ENCODE measurements at places on chromosomes 7 and 10.
A peak's percentile ranks its signal among the peaks of the same experiment; 100 is the strongest.

DNA sequence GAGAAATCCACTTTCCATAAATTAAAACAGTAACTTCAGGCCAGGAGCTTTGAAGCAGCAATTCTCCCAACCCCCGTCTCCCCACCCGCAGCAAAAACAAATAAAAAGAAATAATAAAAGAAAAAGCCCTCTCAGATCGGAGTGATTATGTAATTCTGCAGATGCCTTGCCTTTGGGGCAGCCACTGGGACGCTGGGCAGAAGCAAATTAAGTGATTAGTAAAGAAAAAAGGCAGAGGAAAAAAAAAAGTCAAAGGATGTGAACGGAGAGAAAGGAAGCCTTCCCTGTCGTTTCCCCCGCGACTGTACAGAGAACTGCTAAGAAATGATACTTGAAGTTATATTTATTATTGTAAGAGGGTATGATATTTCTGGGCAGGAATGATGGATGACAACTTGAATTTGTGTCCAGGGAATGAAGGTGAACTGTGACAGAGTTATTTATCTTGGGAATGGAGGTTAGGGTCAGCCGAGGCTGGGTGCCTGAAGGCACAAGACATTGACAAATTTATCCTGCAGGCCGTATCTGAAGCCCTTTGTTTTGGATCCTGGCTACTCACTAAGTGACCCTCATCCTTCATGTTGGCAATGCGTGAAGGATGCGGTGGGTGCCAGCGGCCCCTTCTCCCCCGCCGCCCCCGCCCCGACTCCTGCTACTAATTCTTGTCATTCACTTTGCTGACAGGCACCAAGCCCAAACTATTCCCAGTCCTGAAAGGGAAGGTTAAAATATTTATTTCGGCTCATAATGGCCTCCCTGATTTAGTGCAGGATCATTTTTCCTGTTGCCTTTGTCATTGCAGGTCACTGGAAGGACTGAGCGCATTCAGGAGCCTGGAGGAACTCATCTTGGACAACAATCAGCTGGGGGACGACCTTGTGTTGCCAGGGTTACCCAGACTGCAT lies 604.0 kb downstream of the LRMDA start:
- DNase-seq, result peak; percentile 62

DNA sequence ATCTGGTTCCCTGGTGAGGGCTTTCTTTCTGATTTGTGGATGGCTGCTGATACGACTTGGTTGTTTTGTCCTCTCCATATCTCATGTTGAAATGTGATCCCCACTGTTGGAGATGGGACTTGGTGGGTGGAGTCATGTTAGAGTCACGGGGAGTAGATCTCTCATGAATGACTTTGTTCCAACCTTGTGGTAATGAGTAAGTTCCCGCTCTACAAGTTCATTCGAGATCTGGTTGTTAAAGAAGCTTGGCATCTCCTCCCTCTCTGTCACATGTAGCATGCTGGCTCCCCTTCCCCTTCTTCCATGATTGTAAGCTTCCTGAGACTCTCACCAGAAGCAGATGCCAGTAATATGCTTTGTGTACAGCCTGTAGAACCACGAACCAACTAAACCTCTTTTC lies 37.1 kb upstream of the NXPH1 start:
- no peak for DNase-seq

DNA sequence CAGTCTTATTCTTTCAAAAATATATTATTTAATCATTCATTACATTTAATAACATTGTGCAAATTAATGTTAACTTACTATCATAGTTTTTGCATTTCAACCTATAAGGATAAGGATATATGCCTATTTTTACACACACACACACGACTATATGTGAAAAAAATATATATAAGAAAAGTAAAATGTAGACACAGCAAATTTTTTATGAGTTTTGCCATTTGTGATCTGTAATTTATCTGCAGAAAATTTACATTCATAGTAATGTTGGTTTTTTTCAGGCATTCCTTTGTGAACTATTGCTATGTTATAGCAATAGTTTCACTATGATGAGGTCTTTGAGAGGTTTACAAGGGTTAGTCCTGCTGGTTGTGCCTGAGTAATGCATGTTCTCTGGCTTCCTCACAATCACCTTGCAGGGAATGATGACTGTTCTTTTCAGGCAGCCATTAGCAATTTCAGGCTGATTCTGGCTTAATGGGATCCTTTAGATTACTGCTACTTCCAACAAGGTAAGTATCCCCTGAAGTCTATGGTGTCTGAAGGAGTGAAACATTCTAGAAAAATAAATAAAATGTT lies 183.7 kb upstream of the CDK1 start:
- no peak for DNase-seq

GRCh38 chr7:111401516-111401915 lies 160.8 kb downstream of the IMMP2L start:
- DNase-seq, result no peak

DNA sequence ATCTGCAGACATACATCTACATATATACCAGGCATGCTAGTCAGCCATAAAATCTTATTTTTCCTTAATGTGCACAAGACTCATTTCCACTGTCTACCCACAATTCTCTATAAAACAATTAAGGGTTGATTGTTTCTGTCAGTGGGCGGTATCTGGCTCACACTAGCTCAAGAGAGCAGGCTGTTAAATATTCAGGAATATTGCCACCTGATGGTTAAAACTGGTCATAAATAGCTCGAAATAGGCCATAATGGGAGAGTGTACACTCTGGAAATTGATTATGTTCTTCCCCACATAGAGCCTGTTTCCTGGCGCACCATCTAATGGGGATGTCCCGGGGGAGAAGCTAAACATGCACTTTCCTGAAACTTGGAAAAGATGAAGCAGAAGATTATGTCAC lies 620.6 kb upstream of the ANKRD30A start:
- no peak for DNase-seq

- no peak for DNase-seq
These were observed 22.4 kb upstream of the CYTH3 start for GRCh38 chr7:6294839-6295238.

DNA sequence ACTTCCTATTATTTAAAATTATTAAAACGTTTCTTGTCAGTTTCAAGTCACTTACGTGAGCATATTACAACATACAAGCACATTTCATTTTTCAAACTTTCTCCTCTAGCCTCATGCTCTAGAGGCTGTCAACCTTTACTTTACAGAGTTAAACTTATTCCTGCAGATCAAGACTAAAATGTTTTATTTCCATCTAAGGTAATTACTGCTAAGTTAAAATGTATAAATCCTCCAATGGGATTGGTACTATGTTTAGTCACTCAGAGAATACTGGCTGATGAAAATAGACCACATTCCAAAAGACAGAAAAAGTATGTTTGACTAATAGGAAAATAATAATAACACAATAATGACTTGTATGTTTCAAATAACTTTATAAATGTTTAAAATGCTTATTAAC lies 8.4 kb upstream of the TRDMT1 start:
- DNase-seq, result no peak

DNA sequence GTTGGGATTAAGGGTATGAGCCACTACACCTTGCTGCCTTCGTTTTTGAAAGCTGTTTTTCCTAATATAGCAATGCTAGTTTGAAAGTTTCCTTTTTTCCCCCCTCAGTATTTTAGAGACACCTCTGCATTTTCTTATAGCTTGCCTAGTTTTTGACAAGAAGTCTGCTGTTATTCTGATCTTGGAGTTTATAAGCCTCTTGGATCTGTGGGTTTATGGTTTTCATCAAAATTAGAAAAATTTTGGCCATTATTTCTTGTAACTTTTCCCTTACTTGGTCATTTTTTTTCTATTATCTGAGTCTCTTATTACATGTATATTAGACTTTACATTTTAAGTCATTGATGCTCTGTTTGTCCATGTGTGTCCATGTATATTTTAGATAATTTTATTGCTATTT lies 57.2 kb downstream of the SHOC2 start:
- no peak for DNase-seq

- peak; percentile 56 for DNase-seq
These were observed 54.0 kb upstream of the NMT2 start for GRCh38 chr10:15222511-15222910.

GRCh38 chr10:8137726-8138125 lies 83.2 kb downstream of the GATA3 start:
- no peak for DNase-seq

- DNase-seq, result no peak
These were observed 151.3 kb upstream of the KMT2E start for GRCh38 chr7:104862719-104863118.

DNA sequence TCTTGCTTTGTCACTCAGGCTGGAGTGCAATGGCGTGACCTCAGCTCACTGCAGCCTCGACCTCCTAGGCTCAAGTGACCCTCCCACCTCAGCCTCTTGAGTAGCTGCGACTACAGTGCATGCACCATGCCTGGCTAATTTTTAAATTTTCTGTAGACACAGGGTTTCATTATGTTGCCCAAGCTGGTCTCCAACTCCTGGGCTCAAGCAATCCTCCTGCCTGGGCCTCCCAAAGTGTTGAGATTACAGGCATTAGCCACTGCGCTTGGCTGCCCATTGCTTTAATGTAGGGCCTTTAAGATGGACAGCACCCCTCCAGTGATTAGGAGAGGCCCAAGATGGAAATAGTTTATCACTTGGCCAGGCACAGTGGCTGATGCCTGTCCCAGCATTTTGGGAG lies 39.4 kb downstream of the NIPSNAP2 start:
- no peak for DNase-seq

GRCh38 chr7:157442456-157442855 lies 105.7 kb downstream of the DNAJB6 start:
- DNase-seq, result no peak

GRCh38 chr10:125455431-125455830 lies 227.5 kb downstream of the TEX36 start:
- DNase-seq, result no peak

- DNase-seq, result no peak
These were observed 16.8 kb downstream of the OSBPL3 start for GRCh38 chr7:24963218-24963617.

- no peak for DNase-seq
These were observed 315.6 kb downstream of the GRM8 start for GRCh38 chr7:126937171-126937570.

DNA sequence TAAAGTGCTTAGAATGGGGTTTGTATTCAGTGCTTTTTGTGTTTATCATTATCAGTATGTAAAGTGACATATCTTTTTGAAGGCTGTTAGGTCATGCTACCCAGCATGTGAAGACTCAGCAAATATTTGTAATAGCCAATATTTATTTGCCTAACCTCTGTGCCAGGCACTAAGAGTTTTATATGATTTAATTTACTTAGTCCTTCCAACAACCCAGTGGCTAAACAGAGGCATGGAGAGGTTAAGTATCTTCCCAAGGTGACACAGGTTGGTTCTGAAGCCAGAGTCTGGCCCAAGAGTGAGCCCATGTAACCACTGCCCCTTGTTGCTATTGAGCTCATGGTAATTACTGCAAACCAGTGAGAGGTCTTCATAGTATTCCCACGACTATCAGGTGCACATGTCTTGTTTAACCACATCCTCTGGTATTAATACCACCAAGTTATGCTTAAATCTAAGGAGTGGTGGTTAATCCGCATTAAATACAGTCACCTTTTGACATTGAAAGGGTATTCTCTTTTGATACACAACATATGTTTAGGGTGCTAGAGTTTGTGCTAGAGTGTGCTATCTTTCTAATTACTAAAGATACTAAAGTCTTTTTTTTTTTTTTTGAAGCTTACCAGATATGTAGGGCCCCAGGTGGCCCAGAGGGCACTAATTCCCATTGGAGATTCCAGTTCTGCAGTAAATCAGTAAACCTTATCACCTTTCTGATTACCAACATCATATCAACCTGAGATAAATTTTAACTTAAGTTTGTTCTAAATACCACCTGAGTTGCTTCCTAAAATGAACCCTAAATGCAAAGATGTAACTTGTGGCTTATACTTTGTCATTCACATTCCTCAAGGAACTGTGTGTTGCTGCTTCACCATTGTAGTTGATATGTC lies 2.9 kb downstream of the ADD3 start:
- DNase-seq, result peak; percentile 7

DNA sequence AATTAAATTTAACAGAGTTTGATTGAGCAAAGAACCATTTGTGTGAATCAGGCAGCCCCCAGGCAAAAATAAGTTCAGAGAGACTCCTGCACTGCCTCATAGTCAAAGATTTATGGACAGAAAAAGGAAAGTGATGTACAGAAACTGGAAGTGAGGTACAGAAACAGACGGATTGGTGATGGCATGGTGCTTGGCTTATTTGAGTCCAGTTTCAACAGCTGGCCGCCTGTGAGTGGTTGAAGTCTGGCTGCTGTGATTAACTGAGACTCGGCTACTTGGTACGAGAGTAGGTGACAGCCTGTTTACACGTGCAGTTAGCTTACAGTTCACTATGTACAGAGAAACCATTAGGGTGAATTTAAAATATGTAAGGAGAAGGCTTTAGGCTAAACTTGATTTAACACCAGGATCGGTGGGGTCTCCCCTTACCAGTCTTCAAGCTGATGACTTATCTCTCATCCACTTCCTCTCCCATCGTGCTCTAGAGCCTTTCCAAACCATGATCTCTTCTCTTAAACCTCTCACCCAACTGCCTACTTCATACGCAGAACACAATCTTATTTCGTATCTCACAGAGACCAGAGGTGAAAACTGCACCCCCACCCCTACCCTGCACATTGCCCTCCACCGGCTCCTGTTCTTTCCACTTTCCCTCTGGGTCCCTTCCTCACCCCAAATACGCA lies 5.0 kb upstream of the MSMB start:
- DNase-seq, result no peak

- DNase-seq, result no peak
These were observed 12.1 kb upstream of the BHLHA15 start for GRCh38 chr7:98199131-98199530.

DNA sequence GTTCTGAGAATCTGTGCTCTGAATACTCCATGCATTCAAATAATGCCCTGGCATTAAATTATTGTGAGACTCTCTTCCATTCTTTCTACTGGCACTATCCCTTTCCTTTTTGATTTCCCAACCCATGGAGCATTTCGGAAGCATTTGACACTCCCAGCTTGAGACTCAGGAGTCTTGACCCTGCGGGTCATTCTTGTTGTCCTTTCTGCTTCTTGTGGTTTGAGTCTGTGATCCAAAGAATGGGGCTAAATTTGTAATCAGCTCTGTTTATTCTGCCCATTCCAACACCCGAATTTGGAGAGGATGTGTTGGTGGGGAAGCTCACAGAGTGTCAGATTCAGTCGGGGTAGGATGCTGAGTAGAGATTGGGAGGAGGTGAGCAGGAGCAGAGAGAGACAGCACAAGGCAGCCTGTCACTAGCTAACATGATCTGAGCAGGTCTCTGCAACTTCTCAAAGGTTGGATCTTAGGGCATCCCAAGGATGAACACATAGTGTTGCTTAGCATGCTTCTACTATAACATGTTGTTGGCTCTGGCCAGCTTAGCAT lies 80.4 kb upstream of the BMPER start:
- no peak for DNase-seq

DNA sequence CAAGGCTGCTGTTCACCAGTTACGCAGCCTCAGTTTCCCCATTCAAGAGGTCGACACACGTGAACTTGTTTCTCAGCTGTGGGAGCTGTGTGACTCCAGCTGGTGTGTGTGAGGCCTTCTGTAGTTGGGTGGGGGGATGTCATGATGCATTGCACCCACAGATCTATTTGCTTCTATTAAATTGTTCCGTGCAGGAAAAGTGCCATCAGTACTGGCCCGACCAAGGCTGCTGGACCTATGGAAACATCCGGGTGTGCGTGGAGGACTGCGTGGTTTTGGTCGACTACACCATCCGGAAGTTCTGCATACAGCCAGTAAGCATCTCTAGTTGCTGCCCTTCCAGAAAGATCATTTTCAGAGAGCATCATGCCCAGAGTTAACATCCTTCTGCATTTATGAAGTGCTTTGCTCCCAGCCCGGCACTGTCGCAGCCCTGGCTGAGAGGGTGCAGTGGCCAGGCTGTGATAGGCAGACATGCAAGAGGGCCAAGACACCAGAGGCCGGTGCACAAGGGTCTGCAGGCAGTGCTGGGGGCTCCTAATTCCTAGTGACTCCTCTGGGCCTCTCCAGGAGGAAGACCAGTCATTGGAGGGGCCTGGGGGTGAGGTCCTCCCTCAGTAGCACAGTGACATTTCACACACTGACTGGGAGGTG lies 60.2 kb downstream of the MKI67 start:
- no peak for DNase-seq

Measured in NCI-H146 (cell line).